ENCODE measurements at places on chromosomes 1 and 21.

DNA sequence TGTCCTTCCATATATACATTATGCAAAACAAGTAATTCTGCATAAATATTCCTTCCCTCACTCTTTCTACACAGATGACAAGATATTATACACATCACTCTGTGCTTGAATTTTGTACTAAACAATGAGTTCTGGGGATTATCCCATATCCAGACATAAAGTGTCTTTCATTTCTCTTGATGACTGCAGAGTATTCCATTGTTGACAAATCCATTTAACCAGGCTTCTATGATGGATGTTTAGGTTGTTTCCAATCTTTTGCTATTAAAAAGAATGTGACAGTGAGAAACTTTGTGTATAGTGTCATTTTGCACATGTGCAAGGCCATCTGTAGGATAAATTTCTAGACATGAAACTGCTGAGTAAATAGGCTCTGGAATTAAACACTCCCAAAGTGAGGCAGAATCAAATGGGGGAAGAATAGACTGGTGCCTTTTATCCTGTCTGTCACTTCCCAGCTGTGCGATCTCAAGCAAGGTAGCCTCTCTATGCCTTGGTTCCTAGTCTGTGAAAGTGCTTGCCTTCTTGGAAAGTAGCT is 29.9 kb upstream of the ATP2B4 start:
- no peak for DNase-seq

DNA sequence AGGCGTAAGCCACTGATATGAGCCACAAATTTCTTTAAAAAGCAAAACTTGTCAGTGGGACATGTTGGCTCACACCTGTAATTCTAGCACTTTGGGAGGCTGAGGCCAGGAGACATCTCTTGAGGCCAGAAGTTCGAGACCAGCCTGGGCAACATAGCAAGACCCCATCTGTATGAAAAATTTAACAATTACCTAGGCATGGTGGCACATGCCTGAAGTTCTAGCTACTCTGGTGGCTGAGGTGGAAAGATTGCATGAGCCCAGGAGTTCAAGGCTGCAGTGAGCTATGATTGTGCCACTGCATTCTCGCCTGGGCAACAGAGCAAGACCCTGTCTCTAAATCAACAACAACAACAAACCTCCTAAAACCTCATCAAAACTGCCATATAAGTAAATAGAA is 147.6 kb upstream of the BARHL2 start:
- no peak for DNase-seq

- no peak for DNase-seq
Measured at GRCh38 chr1:65497256-65497830, 76.9 kb downstream of the LEPR start.

DNA sequence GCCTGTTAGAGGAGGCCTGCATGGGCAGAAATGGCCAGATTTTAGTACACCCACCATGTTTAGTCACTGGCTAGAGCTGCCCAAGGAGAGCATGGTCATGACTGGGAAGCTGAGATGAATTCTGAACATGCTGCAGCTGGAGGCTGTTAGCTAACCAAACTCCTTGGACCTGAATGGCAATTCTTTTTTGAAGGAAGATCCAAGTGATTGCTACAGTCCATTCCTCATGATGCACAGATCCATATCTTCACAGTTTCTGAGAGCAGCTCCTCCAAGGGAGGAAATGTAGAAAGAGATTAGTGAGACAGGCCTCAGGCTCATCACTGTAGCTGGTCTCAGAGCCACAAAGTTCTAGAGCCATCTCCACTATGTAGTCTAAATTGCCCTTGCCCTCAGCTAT is 11.1 kb downstream of the ZFYVE9 start:
- no peak for DNase-seq

DNA sequence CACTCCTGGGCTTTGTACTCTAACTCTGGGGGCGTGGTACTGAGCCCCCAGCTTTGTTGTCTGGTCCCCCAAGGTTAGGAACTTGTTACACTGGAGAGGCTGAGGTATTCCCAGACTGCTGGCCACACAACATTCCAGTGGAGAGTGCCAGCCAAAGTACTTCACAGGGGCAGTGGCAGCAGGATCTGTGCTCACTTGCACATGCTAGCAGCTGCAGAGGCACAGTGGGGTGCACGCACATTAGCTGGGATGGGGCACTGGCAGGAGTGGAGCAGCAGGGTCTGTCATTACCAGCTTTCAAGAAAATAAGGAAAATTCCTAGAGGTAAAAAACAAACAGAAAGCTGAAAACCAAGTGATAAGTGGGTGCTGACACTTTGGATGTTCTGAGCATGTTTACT is 31.0 kb downstream of the ZNF691 start:
- DNase-seq = no peak

- no peak for DNase-seq
Measured at GRCh38 chr1:5720484-5720883, 271.7 kb downstream of the NPHP4 start.

Measured in epithelial cell of proximal tubule (primary cell).